ENCODE measurements at places on chromosomes 1 and 21. TPM values are rescaled to one million over a fixed set of nuclear protein-coding genes. Genes with fewer than 3 reads are reported as not detected.

FAM151A gene
- not detected for total RNA-seq

CCDC190 gene
- total RNA-seq, result 0.19 TPM

ZNF695 gene
- total RNA-seq, result 15.1 TPM

INSRR gene
- not detected for total RNA-seq

POFUT2 gene
- 47.8 TPM for total RNA-seq

DNA sequence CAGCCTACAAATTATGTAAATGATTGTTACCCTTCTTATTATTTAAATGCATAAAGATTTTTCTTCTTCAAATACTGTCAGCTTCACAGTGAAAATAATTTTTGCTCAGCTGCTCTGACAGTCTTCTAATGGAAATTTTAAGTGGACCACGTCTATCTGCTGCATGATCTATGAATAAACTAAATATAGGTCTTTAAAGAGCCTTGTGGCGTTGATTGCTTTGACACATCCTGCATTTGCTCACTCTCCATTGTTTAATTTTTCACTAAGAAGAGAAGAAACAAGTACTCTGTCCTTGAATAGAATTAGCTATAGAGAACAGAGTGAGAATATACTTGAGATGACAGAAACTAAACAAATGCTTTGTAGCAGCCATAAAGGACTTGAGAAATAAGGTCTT is 826.1 kb downstream of the MRPL39 start:
- DNase-seq, result no peak
- H3K4me3 ChIP-seq, result no peak overlapping the region
- no peak overlapping the region for H3K27ac ChIP-seq

- DNase-seq, result no peak
- no peaks in the 10 kb centered on the region for H3K36me3 ChIP-seq
- H3K27ac ChIP-seq, result no peak overlapping the region
- peaks cover 18% of the 10 kb centered on the region for H3K4me1 ChIP-seq
Measured at GRCh38 chr1:47647327-47647845, 209.5 kb downstream of the FOXD2 start.

GRCh38 chr21:46082963-46083790 is 14.7 kb upstream of the COL6A2 start:
- no peak overlapping the region for H3K4me3 ChIP-seq
- H3K36me3 ChIP-seq, result peaks cover 2% of the 10 kb centered on the region
- H3K27me3 ChIP-seq, result peaks cover 5% of the 10 kb centered on the region
- H3K27ac ChIP-seq, result no peak overlapping the region

- H3K4me3 ChIP-seq, result no peak overlapping the region
- H3K36me3 ChIP-seq, result no peaks in the 10 kb centered on the region
- no peak overlapping the region for H3K27ac ChIP-seq
- peaks cover 33% of the 10 kb centered on the region for H3K27me3 ChIP-seq
- peaks cover 33% of the 10 kb centered on the region for H3K4me1 ChIP-seq
Measured at GRCh38 chr1:10529091-10529490, 54.3 kb downstream of the PEX14 start.

DNA sequence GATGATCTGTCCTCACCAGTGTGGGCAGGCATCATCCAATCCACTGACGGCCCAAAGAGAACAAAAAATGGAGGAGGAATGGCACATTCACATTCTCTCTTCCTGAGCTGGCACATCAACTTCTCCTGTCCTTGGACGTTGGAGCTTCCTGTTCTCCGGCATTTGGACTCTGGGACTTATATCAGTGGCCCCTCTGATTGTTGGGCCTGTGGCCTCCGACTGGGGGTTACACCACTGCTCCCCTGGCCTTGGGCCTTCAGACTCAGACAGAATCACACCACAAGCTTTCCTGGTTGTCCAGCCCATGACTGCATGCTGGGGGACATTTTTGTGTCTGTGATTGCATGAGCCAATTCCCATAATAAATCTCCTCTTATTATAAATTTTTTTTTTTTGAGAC is 20.1 kb downstream of the IFNLR1 start:
- no peak for DNase-seq
- H3K4me1 ChIP-seq, result no peaks in the 10 kb centered on the region
- H3K36me3 ChIP-seq, result peaks cover 31% of the 10 kb centered on the region
- H3K4me3 ChIP-seq, result no peak overlapping the region
- no peaks in the 10 kb centered on the region for H3K27me3 ChIP-seq

GRCh38 chr1:205283270-205284147 is 38.0 kb downstream of the NUAK2 start:
- peaks cover 11% of the 10 kb centered on the region for H3K27me3 ChIP-seq
- no peak overlapping the region for H3K27ac ChIP-seq
- no peak for DNase-seq
- no peak overlapping the region for H3K4me3 ChIP-seq

DNA sequence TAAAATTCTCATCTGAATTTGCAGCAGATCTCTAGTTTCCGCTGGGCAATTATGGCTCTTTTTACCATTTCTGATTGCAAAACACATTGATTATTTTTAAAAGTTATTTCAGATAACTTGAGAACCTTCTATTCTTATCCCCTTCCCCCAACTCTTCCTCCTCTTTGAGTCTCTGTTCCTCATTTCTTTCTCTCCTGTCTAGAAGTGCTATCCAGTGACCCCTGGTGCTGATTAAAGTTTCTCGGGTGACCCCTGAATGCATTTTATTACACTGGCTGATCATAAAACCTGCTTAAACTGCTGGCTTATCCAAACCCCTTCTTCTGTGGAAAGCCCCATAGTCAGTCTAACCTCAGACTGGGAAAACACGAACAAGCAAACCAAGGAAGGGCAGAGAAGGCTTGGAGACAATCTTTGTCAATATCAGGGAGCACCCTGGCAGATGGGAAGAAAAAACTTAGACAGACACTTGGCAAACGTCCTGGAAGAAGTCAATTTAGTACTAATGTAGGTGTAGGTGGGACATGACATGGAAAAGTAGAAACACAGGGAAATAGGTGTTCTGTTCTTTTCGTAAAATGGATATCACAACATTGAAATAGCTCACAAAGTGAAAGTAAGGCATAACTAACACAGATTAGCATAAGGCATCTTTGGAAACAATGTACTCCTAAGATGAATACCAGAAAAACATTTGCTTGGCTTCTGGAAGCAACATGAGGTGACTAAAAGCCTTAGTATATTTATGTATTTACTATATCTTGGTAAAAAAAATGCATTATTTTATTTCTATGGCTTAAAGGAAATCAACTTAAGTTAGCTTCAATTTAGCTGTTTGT is 61.4 kb downstream of the GORAB start:
- DNase-seq, result no peak
- no peak overlapping the region for H3K27ac ChIP-seq
- H3K36me3 ChIP-seq, result no peaks in the 10 kb centered on the region
- no peak overlapping the region for H3K4me3 ChIP-seq

DNA sequence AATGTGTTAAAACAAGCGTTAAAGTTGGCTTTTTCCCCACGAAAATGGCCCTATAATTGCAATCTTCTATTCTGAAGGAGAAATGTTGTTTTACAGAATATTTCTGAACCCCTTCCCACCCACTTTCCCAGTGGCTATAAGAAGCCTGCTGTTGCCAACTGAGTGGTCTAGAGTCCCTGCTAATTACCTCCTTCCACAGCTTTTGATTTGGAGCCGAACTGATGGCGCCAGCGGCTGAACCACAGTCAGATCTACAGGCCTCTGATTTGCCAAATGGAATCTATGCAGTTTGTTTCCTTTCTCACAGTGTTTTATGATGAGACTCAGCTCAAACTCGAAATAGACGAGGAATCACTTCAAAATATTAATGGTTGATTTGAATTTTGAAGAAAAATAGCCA is 76.0 kb upstream of the C1orf105 start:
- no peak overlapping the region for H3K27ac ChIP-seq
- peaks cover 8% of the 10 kb centered on the region for H3K36me3 ChIP-seq
- no peak overlapping the region for H3K4me3 ChIP-seq
- H3K4me1 ChIP-seq, result peaks cover 11% of the 10 kb centered on the region
- no peaks in the 10 kb centered on the region for H3K27me3 ChIP-seq
- no peak for DNase-seq
